ENCODE measurements at places on chromosomes 2 and 18. TPM values are rescaled to one million over a fixed set of nuclear protein-coding genes. Genes with fewer than 3 reads are reported as not detected.
A peak's percentile ranks its signal among the peaks of the same experiment; 100 is the strongest.

DNA sequence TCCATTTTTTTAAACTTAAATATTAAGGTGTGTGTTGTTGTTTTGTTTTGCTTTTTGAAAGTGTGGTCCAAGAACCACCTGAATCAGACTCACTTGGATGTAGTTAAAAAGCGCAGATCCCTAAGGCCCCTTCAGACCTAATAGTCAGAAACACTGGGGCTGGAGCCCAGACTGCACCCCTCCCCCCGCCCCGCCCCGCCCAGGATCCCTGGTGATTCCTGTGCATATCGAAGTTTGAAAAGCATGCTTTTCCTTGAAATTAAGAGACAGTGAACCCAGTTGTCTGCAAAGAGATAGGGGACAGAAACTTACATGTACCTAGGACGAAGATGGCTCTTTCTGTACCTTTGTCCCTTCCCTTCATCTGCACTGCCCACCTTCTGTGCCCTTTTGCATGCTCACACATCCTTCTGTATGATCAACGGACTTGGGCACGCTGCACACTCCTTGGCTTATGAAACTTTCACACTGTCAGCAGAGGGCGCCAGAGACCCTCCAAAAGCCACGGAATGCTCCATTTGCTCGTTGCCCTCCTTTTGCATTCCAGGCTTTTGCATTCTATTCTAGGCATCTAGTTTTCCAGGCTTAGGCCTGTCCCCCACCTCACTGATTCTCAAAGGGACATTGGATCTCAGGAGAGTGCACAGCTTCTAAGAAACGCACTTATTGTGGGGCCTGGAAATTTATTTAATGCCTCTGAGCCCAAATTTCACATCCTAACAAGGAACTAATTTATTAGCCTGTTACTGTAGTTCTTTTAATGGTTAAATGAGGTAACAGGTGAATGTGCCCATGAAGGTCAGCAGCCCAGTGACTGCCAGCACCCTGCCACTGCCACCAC is 32.8 kb upstream of the SLC14A1 start:
- H3K36me3 ChIP-seq: no peaks in the 10 kb centered on the region
- H3K4me3 ChIP-seq: no peak overlapping the region
- no peak overlapping the region for H3K27ac ChIP-seq
- peak; percentile 84 for DNase-seq
- H3K27me3 ChIP-seq: no peaks in the 10 kb centered on the region

GRCh38 chr2:226114436-226114835 is 685.2 kb downstream of the IRS1 start:
- no peaks in the 10 kb centered on the region for H3K36me3 ChIP-seq
- no peak overlapping the region for H3K4me3 ChIP-seq
- no peaks in the 10 kb centered on the region for H3K27me3 ChIP-seq
- no peak for DNase-seq

CNDP1 gene
- not detected for total RNA-seq

DNA sequence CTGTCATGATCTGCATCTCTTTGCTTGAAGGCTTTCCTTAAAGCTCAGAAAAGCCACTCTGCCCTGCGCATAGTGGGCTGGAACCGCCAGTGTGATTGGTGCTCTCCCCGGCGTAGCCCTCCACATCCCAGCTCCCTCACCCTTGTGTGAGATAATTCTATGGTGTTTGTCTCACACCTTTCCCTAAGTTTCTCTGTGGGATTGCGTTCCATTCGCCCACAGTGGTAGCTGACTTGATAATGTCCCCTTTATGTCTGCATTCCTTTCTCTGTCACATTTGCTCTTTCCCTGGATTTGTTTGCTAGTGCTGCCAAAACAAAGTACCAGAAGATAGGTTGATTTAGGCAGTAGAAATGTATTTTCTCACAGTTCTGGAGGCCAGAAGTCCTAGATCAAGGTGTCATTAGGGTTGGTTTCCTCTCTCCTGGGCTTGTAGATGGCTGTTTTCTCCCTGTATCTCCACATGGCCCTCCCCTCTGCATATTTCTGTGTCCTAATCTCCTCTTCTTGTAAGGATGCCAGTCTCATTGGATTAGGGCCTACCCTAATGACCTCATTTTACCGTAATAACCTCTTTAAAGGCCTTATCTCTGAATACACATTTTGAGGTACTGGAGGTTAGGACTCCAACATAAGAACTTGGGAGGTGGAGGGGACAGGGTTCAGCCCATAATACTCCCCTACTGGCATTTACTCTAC is 7.4 kb upstream of the TMEM87B start:
- DNase-seq: no peak
- no peaks in the 10 kb centered on the region for H3K36me3 ChIP-seq
- H3K4me3 ChIP-seq: no peak overlapping the region

MRO gene
- total RNA-seq: 10.8 TPM

VAMP8 gene
- 89.6 TPM for total RNA-seq

GRCh38 chr18:58098706-58099105 is 54.7 kb downstream of the NEDD4L start:
- H3K27me3 ChIP-seq: no peaks in the 10 kb centered on the region
- H3K27ac ChIP-seq: peak overlapping the region; percentile 78
- no peaks in the 10 kb centered on the region for H3K36me3 ChIP-seq
- DNase-seq: no peak

DNA sequence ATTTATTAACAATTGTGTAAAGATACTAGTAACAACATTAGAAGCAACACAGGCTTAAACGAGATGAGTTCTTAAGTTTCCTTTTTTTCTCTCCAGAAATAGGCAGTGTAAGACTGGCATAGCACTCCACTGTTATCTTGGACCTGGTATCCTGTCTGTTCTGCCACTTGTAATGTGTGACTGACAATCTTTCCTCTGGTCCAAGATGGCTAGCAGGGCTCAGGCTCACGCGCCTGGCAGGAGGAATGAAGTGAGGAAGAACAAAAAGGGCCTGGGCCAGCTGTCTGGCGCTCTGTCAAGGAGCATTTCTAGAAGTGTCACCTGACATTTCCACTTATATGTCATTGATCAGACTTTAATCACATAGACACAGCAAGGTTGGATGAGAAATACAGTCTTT is 31.6 kb upstream of the CCDC195 start:
- no peak overlapping the region for H3K4me3 ChIP-seq
- H3K27ac ChIP-seq: no peak overlapping the region
- no peaks in the 10 kb centered on the region for H3K27me3 ChIP-seq
- H3K4me1 ChIP-seq: no peaks in the 10 kb centered on the region

USP14 gene
- total RNA-seq: 40.3 TPM

CAD gene
- 29.1 TPM for total RNA-seq

DNA sequence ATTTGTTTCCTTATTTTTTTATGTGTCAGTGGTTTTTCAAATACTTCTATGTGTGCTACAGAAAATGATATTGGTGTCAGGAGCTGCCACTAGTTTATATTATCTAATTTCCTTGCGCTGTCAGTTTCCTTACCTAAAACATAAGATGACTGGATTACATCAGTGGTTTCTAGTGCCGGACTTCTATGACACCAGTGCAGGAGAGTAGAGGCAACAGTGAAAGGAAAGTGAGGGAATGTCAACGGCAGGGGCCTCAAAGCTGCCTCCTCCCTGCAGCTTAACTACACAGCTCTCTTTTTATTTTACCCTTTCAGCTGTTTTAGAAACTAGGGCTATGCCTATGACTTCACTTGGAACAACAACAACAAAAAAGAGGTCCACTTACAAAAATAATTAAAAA is 6.5 kb downstream of the ERBB4 start:
- DNase-seq: no peak
- no peaks in the 10 kb centered on the region for H3K27me3 ChIP-seq
- no peaks in the 10 kb centered on the region for H3K36me3 ChIP-seq
- peaks cover 8% of the 10 kb centered on the region for H3K4me1 ChIP-seq
- no peak overlapping the region for H3K27ac ChIP-seq
- H3K4me3 ChIP-seq: no peak overlapping the region

GRCh38 chr2:239824046-239824694 is 201.0 kb downstream of the NDUFA10 start:
- peak; percentile 68 for DNase-seq
- no peaks in the 10 kb centered on the region for H3K4me1 ChIP-seq
- no peaks in the 10 kb centered on the region for H3K36me3 ChIP-seq
- no peaks in the 10 kb centered on the region for H3K27me3 ChIP-seq

CPS1 gene
- 3.9 TPM for total RNA-seq

DNA sequence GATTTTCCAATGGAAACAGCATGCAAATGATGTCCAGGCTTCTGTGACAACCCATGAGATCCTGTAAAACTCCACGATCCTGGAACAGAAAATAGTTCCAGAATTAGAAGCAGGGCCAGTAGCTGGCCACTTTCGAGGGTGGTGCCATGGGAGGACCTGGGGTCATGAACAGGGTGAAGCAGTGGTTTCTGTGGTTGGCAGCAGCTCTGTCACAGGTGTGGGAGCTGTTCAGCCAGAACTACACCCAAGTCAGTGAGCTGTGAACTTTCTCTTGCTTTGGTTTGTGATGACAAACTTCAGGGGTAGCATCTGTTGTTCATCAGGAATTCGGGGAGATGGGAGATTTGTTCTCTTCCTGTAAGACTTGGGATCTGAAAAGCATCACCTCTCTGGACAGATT is 314.4 kb upstream of the NT5C1B start:
- no peak overlapping the region for H3K4me3 ChIP-seq
- peaks cover 7% of the 10 kb centered on the region for H3K4me1 ChIP-seq
- no peak overlapping the region for H3K27ac ChIP-seq
- no peaks in the 10 kb centered on the region for H3K27me3 ChIP-seq
- DNase-seq: no peak
- no peaks in the 10 kb centered on the region for H3K36me3 ChIP-seq

DNA sequence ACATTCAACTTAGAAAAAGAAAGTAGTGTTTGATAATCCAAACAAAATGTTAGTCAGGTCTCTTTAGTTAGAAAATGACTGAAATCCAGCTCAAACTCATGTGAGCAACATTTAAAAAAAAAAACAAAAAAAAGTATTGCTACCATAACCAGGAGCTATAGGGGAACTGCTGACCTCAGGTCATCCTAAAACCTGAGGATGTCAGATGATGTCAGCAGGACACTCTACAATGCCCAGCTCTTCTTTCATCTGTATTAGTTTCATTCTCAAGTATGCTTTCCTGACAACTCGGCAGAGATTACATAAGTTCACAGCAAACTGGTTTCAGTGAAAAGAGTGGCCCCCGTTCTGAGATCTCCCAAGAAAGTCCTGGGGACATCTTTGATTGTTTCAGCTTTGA is 4.2 kb upstream of the ESCO1 start:
- H3K4me3 ChIP-seq: no peak overlapping the region
- H3K36me3 ChIP-seq: no peaks in the 10 kb centered on the region
- H3K4me1 ChIP-seq: no peaks in the 10 kb centered on the region
- H3K27me3 ChIP-seq: no peaks in the 10 kb centered on the region
- H3K27ac ChIP-seq: no peak overlapping the region

- peaks cover 23% of the 10 kb centered on the region for H3K4me1 ChIP-seq
- no peaks in the 10 kb centered on the region for H3K27me3 ChIP-seq
- H3K27ac ChIP-seq: no peak overlapping the region
Observed at GRCh38 chr18:7904529-7904928, 337.4 kb downstream of the PTPRM start.

GIGYF2 gene
- total RNA-seq: 99.9 TPM

- peak overlapping the region; percentile 51 for H3K27ac ChIP-seq
- no peak overlapping the region for H3K4me3 ChIP-seq
- DNase-seq: no peak
- H3K4me1 ChIP-seq: no peaks in the 10 kb centered on the region
- H3K27me3 ChIP-seq: no peaks in the 10 kb centered on the region
Observed at GRCh38 chr18:22176420-22177326, 7.3 kb downstream of the GATA6 start.

Measured in thyroid gland (tissue), 4 donors.